ENCODE measurements at places on chromosomes 1 and 21.

- DNase-seq = no peak
Observed at GRCh38 chr1:20134995-20135394, 4.1 kb upstream of the PLA2G2F start.

- no peak for DNase-seq
Observed at GRCh38 chr1:179820226-179820970, 57.2 kb downstream of the TOR1AIP2 start.

DNA sequence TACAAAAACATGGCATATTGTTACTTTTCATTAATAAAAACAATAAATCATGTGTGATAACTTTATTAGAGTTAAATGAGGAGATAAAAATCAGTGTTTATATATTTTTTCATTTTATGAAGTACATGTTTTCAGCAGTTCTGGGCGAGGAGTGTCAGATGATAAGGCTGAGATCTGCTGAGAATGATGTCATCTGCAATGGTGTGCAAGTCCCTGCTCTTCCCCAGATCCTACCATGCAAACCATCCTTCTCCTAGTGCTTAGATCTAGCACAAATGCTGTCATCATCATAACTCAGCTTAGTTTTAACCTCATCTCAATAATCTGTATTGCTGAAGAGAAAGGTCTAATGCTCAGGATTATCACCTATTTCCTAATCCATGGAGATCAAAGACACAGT is 214.4 kb upstream of the DAB1 start:
- no peak for DNase-seq

- no peak for DNase-seq
Observed at GRCh38 chr21:17050156-17050555, 462.7 kb upstream of the CXADR start.

DNA sequence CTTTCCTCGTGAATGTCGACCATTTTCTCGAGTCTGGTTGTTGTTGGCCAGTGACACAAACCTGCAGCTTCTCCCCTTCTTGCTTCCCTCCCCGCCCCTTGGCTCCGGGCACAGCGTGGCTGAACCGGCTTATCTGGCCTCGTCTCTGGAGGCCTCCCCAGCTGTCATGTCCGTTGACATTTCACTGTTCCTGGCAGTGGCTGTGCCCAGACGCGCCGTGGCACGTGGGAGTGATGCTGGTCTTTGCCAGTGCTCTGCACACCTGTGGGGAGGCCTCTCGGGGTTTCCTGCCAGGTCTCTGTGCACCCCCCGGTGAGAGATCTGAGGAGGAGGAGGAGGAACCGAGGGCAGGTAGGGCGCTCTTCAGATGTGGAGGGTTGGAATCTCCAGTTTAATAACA is 23.7 kb downstream of the SKI start:
- DNase-seq = no peak

- no peak for DNase-seq
Observed at GRCh38 chr1:10773851-10774614, 22.4 kb downstream of the CASZ1 start.

DNA sequence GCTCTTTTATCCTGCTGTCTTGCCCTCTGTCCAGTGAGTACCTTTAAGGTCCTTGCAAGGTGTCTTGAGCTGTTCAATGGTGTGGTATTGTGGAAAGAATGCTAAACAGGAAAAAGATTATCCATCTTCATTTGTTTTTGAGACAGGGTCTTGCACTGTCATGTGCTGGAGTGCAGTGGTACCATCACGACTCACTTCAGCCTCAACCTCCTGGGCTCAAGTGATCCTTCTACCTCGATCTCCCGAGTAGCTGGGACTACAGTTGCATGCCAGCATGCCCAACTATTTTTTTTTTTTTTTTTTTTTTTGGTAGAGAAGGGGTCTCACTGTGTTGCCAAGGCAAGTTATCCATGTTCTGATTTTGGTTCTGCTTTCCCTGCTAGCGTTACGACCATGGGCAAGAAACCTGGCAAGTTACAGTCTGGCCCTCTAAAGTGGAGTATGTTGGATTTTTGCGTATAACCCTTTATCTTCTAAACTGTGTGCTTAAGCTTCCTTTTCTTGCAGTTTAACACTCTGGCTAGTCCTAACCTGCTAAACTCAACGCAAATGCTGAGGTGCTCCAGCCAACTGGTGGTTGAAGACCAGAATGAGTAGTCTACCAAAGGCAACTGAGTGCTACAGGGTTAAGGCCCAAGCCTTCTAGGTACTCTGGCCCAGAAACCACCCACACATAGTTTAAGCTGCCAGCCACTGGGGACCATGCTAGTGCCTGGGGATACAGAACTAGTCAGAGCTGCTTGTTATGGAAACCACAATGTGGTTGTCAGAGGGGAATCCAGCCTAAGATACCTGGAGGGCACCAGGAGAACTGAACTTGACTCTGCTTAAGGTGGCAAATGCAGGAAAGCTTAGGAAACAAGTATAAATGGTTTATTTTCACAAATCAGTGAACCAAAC is 7.9 kb downstream of the RPL11 start:
- no peak for DNase-seq

DNA sequence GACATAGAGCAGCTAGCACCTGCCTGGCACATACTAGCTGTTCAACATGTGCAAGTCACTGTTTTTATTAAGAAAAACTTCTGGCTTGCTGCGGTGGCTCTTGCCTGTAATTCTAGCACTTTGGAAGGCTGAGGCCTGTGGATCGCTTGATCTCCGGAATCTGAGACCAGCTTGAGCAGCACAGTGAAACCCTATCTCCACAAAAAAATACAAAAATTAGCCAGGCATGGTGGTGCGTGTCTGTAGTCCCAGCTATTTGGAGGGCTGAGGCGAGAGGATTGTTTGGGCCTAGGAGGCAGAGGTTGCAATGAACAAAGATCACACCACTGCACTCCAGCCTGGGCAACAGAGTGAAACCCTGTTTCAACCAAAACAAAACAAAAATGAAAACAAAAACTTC is 27.7 kb upstream of the C8B start:
- no peak for DNase-seq

DNA sequence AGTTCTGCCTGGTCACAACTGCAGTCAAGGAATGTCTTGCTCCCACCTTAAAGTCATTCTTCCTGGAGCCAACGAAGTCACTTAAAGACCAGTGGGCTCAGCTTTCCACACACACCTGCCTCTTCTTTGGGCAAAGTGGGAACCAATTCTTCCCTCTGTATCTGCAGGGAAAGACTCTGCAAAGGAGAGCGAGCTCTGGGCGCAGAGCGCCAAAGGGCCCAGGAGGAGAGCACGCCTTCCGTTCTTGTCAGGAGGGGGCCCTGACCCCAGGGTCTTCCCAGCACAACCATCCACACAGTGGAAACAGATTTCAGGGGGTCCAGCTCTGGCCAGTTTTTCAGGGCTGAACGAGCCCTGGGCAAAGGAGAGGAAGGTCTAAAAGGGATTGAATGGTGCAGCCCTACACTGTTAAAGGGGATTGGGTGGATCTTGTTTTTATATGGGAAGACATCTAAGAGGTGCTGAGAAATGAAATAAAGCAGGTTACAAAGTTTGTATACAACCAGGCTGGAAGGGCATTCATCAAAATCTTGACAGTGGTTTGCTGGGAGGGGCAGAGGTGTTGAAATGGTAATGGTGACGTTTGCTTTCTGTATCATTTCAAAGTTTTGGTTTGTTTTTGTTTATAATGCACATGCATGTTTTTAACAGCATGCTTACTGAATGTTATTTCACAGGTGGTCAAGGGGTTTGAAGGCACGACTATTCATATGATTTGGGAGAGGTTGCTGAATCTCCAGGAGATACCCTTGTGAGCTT is 6.8 kb upstream of the OLIG2 start:
- no peak for DNase-seq

- no peak for DNase-seq
Observed at GRCh38 chr1:156143765-156144489, 9.5 kb upstream of the SEMA4A start.

DNA sequence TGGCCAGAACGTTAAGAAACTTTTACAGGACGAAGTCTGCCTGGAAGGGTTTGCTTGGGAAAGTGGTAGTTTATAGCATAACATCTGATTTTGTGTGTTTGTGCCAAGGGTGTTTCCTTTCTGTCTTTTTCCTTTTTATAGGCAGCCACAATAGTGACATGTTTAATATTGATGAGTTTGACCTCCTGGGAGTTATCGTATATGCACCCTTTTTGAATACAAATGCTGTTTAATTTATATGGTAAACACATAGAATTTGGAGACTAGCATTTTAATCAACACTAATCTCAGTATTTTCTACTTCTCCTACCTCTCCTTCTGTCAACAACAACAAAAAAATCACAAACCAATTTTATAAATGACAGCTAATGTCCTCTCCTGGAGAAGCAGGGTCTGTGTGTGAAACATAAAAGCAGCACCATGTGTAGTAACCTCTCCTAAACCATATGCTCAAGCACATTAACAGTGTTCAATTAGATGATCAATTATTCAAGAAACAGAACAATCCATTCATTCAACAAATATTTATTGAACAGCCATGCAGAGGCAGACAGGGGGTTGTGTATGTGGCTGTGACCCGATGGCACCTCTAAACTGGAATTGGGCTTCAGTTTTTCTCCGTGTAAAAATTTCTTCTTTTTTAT is 604 bp upstream of the FMN2 start:
- no peak for DNase-seq

GRCh38 chr1:61457526-61458040 is 267.4 kb downstream of the TM2D1 start:
- DNase-seq = no peak

DNA sequence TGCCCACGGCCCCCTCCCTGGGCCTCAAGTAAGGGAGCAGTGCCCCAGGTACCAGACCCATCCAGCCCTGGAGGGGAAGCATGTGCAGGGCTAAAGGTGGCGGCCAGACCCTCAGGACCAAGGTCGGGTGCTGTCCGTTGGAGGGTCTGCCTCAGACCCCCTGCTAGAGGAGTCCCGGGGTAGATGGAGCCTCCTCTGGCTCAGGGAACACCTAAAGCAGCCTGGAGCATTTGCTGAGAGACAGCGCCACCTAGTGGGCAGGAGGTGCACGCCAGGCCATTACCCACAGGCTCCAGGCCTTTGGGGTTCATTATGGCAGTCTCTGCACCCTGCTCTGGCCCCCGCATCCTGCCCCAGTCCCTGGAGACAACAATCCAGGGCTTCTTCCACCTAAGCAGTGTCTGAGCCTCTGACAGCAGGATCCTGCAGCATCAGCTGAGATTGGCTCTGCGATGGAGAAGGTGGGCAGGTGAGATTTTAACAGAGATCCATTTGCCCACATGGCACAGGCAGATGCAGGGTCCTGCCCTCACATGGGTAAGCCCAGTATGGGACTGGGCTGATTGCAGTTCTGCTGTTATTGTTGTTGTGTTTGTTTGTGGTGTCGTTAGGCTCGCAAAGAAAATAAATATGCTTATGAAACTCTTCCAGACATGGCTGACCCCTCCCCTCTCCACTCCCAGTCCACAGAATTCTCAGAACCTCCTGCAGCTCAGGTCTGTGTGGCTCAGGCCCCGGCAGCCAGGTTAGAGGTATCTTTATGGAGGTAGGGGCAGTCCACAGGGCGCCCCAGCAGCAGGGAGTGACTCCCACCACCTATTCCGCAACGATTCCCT is 42.4 kb downstream of the CTNNBIP1 start:
- peak; percentile 69 for DNase-seq

DNA sequence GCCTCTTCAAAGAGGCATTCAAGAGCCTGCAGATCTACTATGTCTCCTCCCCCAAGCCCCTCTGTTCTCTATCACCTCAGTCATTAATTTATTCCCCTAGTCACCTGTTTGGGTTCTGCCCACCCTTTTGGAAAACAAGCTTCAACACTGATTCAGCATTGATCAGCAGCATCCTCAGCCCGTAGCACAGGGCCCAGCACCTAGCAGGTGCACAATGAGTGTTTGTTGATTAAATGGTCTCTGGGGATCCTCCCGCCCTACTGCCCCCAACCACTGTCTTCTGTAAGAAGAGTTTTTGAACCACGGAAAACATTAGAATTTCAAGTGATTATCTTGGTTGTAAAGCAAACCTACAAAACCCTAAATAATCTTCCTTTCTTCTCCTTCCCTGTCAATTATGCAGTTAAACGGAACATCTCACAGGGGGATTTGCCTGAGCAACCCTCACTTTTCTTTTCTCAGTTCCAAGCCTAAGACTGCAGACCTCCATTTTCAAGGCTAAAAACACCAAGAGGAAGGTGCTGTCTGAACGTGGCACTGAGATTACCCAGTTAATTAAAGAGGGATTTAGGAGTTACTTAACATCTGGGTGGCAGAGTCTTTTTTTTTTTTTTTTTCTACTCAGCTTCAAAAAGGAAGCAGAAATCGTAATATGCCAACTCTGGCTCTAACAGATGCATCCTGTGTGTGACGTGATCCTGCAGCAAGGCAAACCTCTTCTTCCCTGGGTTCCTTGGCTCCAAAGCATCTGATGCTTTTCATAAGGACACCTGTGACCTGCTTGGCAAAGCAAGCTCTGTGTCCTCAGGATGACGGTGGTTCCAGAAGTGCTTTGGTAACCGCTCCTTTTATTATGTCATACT is 163.0 kb downstream of the KAZN start:
- DNase-seq = no peak

DNA sequence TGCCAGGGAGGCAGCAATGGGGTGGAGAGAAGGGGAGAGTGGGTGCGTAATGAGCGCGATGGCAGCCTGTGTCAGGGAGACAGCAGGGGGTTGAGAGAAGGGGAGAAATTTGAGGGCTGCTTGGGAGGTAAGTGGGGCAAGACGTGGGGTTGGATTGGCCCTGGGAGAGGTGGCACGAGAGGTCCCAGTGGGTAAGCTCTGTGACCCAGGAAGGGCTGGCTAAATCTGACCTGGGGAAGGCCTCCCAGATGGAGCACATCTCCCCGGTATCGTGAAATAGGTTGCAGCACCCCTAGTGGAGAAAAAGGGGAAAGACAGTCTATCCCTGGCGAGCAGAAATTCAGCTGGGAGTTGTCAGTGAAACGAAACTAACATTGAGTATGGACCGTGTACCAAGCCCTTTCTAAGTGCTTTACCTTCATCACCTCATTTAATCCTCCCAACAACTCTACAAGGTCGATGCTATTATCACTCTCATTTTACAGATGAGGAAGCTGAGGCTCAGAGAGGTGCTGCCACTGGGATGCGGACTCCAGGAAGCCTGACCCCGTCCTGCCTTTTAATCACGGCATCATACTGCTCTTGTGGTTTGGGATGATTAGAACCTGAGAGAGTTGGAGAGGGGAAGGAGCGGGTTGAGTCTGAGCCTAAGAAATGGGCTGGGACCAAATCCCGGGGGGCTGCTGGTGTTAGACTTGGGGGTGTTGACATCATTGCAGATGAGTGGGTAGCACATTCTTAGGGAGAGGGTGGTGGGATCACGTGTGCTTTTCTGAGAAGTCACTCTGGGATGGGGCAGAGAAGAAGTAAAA is 56.6 kb upstream of the RPL11 start:
- DNase-seq = peak; percentile 68

GRCh38 chr1:200275415-200275814 is 134.4 kb downstream of the ZNF281 start:
- DNase-seq = no peak

All from GM06990 (cell line).